NCI-H2029 (cell line): ENCODE measurements at places on chromosomes 5 and 9.

- DNase-seq: no peak
These were observed 232.8 kb downstream of the TLE1 start for GRCh38 chr9:81456431-81457006.

DNA sequence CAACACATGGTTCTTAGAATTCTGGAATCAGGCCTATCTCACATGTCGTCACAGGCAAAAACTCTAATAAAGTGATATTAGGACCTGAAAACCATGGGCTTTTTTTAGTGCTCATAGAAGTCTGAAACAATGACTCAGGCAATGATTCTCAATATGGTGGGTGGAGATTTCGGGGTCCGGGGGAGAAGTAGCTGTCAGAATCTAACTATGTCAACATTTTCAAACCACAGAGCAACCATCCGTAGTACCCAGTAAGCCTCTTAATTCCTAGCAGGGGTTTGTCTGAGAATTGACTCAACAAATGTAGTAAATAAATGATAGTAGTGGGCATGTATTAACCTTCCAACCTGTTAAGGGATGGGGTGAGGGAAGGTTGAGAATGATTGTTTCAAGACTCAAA, 2.6 kb downstream of the AMACR start:
- no peak for DNase-seq

DNA sequence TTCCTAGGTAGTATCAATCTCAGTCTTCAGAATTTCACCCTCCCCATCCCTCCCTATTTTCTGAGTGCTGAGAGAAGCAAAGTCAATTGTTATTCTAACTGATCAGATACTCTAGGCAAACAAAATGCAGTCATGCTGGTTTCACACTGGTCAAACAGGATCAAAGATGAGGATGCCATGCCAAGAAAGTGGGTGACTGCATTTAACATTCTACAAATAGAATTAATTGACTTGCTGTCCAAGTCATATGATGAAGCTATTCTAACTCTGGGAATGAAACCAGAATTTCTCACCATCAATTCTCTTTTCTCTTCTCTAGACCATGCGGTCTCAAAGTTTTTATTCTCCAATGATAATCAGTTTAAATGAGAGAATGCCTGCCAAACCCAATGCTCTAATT, 112.5 kb downstream of the CTNND2 start:
- no peak for DNase-seq

DNA sequence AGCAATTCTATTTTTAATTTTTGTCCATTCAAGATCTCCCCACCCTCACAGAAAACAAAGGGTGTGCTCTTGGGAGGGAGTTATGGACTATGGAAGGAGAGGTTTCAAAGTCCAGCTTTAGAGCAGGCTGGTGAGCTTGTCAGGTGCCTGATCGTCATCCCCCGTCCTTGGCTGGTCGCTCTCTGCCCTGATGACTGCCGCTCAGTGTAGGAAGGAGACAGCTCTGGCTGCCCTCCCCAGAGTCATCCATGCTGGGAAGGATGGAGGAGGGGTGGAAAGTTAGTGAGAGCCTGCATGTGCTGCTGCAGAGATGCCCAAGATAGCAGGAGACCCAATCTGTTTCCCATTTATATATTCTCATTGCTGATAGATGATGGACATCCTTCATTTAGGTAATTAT, 96.6 kb downstream of the NLN start:
- DNase-seq: no peak

- peak; percentile 85 for DNase-seq
These were observed 93.4 kb downstream of the SIL1 start for GRCh38 chr5:139104577-139105276.

DNA sequence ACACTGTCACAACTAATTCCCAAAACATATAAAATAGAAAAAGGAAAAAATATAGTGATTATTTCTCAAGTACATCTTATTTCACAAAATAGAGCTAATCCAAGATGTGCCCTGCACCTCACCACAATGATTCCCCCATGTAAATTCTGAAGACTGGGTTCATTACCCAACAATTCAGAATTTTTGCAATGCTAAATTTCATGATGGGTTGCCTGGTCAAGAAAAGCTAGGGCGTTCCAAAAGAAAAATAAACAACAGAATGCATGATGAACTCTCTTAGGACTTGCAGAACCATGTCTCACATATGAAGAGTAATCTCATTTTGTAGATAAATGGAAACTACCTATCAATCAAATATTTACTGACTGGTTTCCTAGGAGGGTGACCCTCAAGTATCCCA, 259.6 kb upstream of the NFIL3 start:
- no peak for DNase-seq

DNA sequence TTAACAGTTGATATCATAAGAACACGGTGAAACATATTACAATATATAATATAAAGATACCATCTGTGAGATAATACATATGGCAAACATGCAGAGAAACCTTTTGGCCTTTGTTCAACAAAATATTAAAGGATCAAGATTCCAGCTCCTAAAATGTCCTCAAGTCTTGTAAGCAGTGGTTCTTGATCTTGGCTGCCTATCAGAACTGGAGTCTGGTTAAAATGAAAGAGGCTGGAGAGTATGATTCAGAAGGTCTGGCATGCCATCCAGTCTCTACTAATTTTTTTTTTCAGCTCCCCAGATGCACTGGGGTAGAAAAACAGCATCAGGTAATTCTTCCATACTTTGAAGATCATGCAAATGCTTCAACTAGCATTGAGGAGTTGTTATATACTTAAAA, 83.2 kb downstream of the TNC start:
- no peak for DNase-seq

DNA sequence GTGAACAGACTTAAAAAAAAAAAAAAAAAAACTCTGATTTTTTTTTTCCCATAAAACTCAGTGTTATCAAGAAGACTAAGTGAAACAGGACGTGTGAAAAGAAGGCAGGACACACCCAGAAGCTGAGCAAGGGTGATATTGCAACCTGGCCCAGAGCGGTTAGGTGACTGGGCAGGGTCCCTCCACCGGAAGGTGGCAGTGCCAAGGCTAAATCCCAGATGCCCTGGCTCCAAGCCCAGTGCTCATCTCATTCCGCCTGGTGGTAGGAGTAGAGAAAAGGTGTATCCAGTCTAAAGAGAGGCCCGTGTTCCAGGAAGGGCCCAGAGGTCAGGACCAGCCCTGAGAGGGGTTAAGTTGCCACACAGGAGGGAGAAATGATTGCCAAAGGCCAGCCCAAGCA, 51.5 kb upstream of the SAP30L start:
- DNase-seq: no peak

DNA sequence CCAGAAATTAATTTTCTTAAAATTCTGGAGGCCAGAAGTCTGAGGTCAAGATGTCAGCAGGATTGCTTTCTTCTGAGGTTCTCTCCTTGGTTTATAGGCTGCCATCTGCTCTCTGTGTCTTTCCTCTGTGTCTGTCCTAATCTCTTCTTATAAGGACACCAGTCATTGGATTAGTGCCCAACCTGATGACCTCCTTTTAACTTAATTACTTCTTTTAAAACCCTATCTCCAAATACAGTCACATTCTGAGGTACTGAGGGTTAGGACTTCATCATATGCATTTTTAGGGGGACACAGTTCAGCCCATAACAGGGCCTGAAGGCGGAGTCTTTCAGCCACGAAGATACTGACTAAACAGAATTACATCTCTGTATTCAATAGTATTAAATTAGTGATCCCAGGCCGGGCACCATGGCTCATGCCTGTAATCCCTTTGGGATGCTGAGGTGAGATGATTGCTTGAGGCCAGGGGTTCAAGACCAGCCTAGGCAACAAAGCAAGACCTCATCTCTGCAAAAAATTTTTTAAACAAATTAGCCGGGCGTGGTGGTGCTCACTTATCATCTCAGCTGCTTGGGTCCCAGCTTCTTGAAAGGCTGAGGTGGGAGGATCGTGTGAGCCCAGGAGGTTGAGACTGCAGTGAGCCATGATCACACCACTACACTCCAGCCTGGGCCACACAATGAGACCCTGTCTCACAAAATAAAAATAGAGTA, 5.9 kb upstream of the RPS6 start:
- no peak for DNase-seq

DNA sequence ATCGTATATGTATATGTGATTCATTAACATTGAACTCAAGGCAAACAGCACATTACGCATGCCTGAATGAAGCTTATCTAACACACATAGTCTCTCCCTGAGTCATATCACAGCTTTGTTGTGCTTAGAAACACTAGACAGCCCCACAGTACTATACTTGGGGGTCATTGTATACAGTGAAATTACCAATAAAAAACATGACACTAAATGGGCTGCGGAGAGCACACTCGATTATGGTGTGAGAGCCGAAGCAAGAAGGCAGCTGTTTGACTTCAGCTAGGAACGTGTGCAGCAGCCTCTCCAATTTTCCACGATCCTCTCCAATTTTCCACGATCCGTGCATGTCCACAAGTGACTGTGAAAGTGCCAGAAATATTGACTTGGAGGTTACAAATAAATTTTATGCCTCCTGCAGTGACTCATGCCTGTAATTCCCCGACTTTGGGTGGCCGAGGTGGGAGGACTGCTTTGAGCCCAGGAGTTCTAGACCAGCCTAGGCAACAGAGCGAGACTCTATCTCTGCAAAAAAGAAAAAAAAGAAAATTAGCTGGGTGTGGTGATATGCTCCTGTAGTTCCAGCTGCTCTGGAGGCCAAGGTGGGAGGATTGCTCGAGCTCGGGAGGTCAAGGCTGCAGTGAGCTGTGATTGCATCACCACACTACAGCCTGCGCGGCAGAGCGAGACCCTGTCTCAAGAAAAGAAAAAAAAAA, 102.4 kb downstream of the DAPK1 start:
- no peak for DNase-seq

GRCh38 chr9:89790542-89791109, 185.8 kb downstream of the GADD45G start:
- DNase-seq: no peak

DNA sequence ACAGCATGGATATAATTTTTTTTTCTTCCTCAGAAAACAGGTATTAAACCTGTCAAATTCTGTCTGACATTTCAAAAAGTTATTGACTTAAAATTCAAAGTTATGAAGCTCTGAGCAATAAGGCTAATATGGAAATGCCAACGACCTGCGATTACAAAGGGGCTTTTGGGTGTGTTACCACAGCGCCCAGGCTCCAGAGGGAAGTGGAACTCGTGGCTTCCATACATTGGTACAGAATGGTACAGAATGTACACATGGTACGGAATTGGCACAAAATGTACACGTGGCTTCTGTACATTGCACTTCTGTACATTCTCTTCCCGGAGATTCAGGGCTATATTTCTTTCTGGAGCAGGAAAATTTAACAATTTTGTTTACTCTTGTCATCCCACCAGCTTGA, 225.1 kb upstream of the TBCA start:
- DNase-seq: no peak

- DNase-seq: no peak
These were observed 87.4 kb upstream of the CCL21 start for GRCh38 chr9:34797367-34797766.

DNA sequence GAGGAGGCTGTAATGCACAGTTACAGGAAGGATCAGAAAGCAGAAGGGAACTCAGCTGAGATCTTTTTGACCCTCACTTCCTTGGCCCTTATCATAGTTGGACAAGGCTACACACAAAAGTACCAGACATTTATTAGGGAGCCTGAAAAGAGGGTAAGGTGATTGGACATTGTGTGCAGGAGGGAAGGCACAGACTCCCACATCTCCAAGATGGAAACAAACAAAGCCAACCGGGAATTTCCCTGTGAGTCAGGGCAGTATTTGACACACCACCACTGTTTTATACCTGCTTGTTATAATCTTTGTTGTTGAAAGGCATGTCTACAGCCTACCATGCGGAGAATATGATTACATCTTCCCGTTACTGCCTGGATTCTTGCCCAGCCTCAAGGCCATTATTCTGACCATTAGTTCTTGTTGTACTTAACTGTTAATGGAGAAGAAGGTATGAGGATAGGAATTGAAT, 3.0 kb upstream of the CCNG1 start:
- no peak for DNase-seq

- no peak for DNase-seq
These were observed 400.9 kb upstream of the SGCD start for GRCh38 chr5:155926031-155926430.

- no peak for DNase-seq
These were observed 227.3 kb downstream of the MLLT3 start for GRCh38 chr9:20394969-20395368.

GRCh38 chr5:96816411-96816939, 8.7 kb upstream of the ERAP1 start:
- no peak for DNase-seq

GRCh38 chr5:106277540-106278096, 1393.1 kb downstream of the EFNA5 start:
- no peak for DNase-seq

DNA sequence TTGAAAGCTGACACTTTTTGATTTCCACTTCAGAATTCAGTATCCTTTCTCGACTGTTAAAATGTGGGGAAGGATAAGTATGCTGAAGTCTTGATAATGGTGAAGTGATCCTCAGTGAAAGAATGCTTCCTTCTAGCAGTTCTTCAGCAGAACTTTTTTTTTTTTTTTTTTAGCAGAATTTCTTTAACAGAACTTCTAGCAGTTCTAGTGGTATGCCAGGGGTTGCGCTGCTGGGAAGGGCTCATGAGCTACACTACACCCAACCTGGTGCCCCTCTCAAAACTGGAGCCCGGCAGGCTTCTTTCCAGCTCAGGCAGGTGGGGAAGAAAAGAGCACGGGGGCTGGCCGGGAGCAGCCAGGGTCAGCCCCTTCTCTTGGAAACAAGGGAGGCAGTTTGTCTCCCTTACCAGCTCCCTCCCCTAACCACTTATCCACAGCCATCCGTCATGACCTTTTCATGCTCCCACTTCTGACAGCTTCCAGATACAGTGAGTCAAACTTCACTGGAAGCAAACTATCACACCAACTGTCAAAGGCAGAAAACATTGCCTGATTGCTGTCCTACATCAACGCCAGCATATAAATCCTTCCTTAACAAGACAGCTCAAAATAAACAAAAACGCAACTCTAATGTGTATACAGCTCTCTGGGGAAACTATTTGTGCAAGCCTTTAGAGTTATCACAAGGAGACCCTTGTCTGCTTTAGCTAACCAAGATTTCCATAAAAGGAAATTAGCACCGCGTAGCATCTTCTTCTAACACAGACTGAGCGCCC, 211.5 kb downstream of the GAPVD1 start:
- peak; percentile 8 for DNase-seq

GRCh38 chr9:135277219-135278201, 190.0 kb downstream of the OLFM1 start:
- DNase-seq: no peak

DNA sequence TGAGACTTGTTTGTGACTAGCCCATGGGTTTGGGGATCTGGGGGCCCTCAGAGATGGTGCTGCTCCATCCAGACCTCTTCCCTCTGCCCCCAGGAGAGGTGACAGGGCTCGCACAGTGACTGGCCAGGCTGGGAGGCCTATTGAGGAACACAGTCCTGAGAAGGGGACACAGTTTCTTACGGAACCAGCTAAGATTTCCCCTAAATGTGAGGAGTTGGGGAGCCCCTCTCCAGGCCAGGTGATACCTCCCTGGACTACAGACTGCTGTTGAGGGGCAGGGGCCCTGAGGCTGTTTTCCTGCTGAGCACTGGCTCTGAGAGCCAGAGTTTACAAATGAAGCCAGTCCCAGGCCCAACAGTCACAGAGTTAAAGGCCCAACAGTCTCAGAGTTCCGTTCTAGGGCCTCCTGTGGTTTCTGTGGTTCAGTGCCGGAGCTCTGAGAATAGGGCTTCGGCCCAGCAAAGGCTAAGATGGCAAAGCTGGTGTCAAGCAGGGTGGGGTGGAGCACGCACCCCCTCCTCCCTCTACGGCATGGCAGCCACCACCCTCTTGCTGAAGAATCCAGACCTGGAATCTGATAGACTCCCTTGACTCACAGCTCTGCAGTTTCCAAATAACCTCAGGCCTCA, 1.1 kb upstream of the SEMA4D start:
- no peak for DNase-seq

- DNase-seq: peak; percentile 11
These were observed 62.7 kb downstream of the RGMB start for GRCh38 chr5:98836175-98836574.

- no peak for DNase-seq
These were observed 97.8 kb downstream of the GPR21 start for GRCh38 chr9:123131258-123131657.
